ENCODE measurements at places on chromosomes 2 and 18.

DNA sequence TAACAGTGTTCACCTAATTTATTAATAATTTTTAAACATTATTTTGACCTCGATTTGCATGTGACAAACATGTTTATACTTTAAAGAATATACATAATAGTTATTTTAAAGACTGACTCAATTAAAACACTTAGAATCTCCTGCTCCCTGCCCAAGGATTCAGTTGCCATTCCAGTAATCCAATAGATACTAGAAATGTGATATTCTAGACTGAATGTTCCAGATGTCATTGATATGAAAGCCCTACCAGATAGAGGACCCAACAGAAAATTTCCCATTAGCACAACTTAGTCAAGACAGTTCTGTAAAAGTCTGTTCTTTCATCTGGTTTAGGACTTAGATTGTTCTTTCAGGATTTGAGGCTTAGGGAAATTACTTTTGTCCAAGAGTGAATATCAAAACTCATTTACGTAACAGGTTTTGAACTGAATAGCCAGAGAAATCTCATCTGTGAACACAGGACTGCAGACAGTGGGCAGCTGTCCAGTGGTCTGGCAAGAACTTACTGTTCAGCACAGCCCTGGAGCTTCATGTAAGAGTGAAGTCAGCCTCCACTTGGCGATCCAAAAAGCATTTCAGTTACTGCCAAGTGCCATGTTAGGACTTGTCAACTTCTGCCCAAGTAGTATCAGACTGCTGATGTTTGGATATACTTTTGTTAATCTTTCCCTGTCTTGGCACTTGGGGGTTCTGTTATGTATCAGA lies 77.5 kb downstream of the OSBPL6 start:
- DNase-seq, result no peak

GRCh38 chr2:212711856-212712255 lies 173.3 kb upstream of the ERBB4 start:
- no peak for DNase-seq

DNA sequence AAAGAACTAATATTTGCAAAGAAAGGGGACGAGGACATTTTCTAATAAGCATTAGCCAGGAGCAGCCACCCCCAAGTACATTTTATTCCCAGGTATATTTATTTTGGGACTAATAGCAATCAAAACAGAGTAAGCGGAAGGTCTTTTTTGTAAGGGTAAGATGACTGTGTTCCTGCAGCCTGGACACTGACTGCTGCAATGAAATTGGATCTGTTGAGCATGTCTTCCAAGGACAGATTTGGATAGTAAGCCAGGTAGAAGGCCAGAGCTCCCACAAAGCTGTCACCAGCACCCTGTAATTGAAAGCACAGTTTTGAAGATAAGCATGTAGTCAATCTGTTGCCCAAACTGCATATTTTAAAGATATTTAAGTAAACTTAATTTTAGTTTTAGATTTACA lies 10.0 kb downstream of the MRPL33 start:
- DNase-seq, result no peak

GRCh38 chr2:28681158-28681571 lies 70.5 kb upstream of the PPP1CB start:
- peak; percentile 81 for DNase-seq

- DNase-seq, result no peak
Observed at GRCh38 chr18:74131124-74131523, 16.5 kb downstream of the FBXO15 start.

- no peak for DNase-seq
Observed at GRCh38 chr2:63189026-63189425, 138.4 kb downstream of the OTX1 start.

Measured in CD4-positive, alpha-beta T cell treated with Interleukin-12 subunit alpha and Interleukin-12 subunit beta, for 1 hour (primary cell).